ENCODE measurements at places on chromosomes 4 and X.
A peak's percentile ranks its signal among the peaks of the same experiment; 100 is the strongest.

- no peak for DNase-seq
These were observed 117.9 kb downstream of the CEP44 start for GRCh38 chr4:174401471-174402130.

GRCh38 chrX:30653415-30654131 lies at the start of gene GK:
Gene GK (plus strand): TSS chrX:30653423. CDS start chrX:30653538, 115 bp downstream.
- no peak for DNase-seq

- DNase-seq = peak; percentile 86
These were observed 568 bp downstream of the HTT start for GRCh38 chr4:3074846-3075651.

- DNase-seq = no peak
These were observed 21.4 kb downstream of the HPRT1 start for GRCh38 chrX:134481339-134481738.

GRCh38 chrX:21929209-21929608 lies 11.3 kb upstream of the SMS start:
- no peak for DNase-seq

GRCh38 chr4:105060628-105061027 lies 86.0 kb upstream of the TET2 start:
- no peak for DNase-seq

- no peak for DNase-seq
These were observed 125.8 kb upstream of the EDNRA start for GRCh38 chr4:147355032-147355656.

DNA sequence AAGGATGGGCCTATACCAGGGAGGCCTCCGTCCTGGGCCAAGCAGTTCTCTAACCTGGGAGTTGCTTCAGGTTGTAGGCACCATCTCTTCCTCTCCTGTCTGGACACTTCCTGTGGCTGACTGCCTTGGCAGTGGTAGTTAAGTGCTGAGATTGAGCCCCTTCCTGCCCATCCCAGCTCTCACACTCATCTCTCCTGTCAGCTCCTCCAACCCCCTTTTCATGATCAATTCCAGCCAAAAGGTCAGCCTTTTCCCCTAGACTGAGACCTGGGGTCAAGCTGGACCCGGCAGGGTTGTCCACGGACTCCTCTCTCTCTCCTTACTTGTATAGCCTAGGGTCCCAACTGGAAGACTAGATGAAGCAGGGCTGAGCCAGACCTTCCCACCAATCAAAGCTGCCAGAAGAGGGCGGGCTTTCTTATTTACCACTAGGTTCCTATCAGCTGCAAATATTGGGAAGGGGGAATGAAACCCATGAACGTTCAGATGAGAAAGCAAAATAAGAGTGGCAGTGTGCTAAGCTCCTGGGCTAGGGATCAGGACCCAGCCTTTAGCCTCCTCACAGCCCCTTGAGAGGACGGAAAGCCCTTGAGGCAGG lies 34.5 kb downstream of the KDM5C start:
- no peak for DNase-seq

DNA sequence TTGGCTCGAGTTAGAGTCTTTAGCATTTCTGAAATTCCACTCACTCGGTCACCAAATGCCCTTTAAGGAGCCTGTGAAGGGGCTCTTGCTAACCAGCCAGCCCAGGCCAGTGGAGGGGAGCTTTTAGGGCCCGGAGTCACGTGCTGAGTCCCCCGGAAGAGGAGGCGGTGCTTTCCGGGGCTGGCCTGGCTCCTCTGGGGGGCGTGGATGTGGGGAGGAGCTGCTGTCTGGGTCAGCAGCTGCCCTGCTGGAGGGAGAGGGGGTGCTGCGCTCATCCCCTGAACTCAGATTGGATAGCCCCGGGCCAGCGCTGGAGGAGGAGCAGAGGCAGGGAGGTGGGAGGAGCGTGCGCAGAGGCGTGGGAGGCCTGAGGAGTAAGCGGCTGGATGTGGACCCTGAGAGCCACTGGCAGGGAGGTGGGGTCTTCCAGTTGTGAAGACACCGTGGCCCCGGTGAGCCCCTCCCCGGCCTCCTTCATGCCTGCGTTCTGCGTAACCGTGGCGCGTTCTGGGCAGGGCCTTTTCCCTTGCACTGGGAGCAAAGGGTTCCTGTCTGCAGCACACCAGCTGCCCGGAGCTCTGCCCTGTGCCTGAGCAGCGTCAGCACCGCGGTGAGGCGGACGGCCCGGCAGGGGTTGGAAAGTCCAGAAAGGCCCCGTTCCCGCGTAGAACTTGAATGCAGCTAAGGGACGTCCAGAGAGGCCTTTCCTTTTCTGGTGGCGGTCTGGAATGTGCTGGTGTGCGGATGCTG lies 19.7 kb downstream of the MAEA start:
- peak; percentile 99 for DNase-seq

DNA sequence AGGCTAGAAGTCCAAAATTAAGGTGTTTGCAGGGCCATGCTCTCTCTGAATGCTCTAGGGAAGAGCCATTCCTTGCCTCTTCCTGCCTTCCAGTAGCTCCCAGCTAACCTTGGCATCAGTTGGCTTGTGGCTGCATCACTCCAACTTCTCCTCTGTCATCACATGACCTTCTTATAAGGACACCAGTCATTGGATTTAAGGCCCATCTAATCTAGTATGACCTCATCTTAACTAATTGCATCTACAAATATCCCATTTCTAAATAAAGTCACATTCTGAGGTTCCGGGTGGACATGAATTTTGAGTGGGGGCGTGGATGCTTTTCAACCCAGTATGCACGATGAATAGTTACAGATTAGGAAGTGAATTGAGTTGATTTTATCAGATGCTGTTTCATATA lies 89.7 kb downstream of the DOCK11 start:
- no peak for DNase-seq

- peak; percentile 47 for DNase-seq
These were observed 96.2 kb downstream of the SOWAHB start for GRCh38 chr4:76801621-76802235.

DNA sequence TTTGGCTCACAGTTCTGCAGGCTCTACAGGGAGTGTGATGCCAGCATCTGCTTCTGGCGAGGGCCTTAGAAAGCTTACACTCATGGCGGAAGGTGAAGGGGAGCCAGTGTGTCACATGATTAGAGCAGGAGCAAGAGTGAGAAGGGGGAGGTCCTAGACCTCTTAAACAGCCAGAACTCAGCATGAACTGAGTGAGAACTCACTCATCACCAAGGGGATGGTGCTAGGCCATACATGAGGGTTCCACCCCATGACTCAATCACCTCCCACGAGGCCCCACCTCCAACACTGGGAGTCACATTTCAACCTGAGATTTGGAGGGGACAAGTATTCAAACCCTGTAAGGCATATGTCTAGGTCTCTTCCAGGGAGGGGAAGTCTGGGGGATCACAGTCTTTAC lies 33.4 kb downstream of the SPRY1 start:
- DNase-seq = no peak

GRCh38 chr4:92234393-92235176 lies 69.2 kb upstream of the GRID2 start:
- peak; percentile 3 for DNase-seq

- no peak for DNase-seq
These were observed 1222.0 kb upstream of the PRKX start for GRCh38 chrX:4935401-4935800.

DNA sequence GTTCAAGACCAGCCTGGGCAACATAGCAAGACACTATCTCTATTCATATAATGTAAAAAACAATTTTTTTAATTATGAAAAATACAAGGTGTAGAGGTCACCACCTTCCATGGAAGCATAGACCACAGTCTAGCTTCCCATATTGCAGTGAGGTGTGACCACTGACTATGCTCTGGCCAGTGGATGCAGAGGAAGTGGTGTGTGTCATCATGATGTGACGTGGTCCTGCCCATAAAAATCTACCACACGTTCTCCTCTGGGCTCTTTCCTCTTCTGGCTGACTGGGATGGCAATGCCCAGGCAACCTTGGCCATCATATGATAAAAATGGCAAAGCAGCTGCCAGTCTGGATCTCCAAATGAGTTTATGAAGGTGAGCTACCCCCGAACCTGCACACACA lies 65.7 kb downstream of the RBM47 start:
- DNase-seq = no peak

GRCh38 chr4:24704149-24704548 lies 91.2 kb upstream of the SOD3 start:
- no peak for DNase-seq

DNA sequence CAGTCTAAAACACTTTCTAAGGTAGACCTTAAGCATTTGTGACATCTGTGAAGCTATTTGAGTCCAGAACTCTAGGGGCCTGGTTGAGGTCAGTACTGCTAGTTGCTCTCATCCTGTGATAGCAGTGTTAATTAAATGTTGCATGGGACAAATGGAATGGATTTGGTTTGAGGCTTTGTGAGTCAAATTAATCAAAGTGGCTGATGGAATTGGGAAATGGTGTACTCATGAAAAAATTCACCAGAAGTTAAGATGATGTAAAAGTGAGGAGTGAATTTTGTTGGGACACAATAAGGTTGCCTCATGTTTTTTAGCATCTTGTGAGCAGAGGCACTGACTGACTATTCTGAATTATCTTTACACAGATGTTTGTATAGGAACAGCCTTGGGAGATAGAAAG lies 99.2 kb upstream of the ARSJ start:
- no peak for DNase-seq

DNA sequence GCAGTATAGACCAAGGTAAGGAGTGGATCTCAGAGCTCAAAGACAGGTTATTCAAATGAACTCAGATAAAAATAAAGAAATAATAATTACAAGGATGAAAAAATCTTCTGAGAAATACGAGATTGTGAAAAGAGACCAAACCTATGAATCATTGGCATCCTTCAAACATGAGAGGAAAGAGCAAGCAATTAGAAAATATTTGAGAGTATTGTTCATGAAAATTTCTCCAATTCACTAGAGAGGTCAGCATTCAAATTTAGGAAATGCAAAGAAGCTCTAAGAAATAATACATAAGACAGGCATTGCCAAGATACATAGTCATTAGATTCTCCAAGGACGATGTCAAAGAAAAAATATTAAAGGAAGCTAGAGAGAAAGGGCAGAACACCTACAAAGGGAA lies 93.5 kb upstream of the GALNTL6 start:
- DNase-seq = no peak

Data from GM03348 (cell line).